ENCODE measurements at places on chromosomes 13 and 19. TPM values are rescaled to one million over a fixed set of nuclear protein-coding genes. Genes with fewer than 3 reads are reported as not detected.

DNA sequence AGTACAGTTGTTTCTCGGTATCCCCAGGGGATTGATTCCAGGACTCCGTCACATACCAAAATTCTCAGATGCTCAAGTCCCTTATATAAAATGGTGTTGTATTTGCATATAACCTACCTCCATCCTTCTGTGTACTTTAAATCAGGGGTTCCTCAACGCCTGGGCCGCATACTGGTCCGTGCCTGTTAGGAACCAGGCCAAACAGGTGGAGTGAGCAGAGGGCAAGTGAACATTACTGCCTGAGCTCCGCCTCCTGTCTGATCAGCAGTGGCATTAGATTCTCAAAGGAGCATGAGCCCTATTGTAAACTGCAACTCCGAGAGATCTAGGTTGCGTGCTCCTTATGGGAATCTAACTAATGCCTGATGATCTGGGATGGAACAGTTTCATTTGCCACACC, 42.2 kb upstream of the KCTD4 start:
- no peak for DNase-seq

DNA sequence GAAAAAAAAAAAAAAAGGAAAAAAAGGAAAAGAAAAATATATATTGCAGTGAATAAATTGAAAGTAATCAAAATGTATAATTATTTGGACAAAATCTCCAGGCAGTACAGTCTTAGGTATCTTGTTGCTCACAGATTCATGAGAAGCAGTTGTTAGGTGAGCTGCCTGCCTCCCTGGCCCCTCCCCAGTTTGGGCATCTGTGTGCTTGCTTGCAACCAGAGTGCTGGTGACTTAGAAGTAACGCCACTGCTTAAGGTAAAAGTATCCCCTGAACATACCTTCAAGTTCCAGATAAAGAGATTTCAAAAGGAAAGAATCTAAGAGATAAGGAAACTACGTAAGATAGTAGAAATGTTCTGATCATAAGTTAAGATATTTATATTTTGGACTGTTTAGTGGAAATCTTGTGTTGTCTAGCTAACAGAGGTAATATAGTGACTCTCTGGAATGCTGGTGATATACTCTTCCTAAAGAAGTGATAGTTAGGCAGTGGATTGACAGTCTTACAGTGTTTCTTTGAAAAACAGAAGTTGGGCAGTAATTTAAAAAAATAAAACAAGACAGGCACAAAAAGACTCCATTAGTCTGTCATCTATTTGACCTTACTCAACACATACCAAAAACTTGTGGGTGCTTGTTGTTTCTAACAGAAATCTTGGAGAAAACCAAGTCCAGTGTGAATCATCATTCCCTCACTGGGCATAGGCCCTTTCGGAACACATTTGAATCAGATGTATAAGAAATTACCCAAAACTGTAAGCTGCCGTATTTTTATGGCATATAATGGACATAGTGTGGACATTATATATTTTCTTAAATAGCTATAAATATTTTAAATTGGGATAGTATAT, 38.3 kb upstream of the KCTD4 start:
- DNase-seq = no peak

Gene ZNF85
- total RNA-seq = 32.2 TPM

DNA sequence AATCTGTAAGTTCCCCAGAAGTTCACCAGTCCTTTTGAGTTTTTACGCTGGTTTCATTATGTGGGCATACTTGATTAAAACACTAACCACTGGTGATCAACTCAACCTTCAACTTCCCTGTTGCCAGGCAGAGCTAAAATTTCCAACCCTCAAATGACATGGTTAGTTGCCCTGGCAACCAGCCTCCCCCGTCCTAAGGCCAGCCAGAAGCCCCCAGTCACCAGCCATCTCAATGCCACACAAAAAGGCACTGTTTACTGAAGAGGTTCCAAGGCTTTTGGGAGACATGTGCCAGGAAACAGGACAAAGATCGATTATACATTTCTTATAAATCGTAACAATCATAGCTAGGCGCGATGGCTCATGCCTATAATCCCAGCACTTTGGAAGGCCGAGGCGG, 1.6 kb downstream of the ZNF649 start:
- DNase-seq = no peak

- no peak for DNase-seq
Measured at GRCh38 chr13:40043764-40044163, 388.3 kb downstream of the COG6 start.

Gene LYPD3
- 0.56 TPM for total RNA-seq

Gene PRSS57
- total RNA-seq = 0.78 TPM

Gene CDX2
- 1.1 TPM for total RNA-seq

Gene ZNF682
- 23.9 TPM for total RNA-seq

Gene LGALS4
- not detected for total RNA-seq

Gene TRPM4
- 54.1 TPM for total RNA-seq

DNA sequence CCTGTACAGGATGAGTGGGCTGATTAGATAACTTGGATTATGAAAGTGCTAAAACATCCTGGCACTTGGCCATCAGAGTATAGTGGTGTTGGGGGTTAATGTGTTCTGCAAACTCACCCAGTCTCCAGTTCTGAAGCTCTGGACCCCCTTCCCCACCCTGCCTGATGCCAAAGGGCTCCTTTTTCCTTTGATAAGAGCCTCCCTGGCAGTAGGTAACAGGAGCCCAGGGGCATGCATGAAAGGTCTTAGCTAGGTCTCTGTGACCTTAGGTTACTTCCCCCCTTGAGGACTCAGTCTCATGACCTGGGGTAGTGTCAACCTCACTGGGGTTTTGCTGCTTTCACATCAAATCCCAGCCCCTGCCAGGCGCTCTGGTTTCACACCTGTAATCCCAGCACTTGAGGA, 2.5 kb downstream of the RPS28 start:
- no peak for DNase-seq

Gene BABAM1
- 85.7 TPM for total RNA-seq

DNA sequence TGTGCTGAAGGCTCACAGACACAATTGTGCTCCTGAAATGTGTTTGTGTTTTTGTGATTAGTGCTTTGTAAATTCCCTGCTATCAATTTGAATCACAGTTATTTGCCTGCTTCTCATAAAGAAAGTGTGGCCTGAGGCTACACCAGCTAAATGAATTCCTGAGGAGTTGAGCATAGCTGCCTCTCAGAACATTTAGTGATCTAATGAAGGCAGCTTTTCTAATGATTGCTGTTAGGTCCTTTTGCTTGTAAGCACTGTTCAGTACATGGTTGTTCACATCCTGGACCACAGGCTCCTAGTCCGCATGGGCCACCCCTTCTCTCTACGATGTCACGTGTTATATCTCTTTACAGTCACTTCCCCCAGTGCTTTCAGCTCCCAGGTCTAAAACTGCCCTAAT, 238.2 kb downstream of the B3GLCT start:
- no peak for DNase-seq

Gene LRRC63
- total RNA-seq = not detected

DNA sequence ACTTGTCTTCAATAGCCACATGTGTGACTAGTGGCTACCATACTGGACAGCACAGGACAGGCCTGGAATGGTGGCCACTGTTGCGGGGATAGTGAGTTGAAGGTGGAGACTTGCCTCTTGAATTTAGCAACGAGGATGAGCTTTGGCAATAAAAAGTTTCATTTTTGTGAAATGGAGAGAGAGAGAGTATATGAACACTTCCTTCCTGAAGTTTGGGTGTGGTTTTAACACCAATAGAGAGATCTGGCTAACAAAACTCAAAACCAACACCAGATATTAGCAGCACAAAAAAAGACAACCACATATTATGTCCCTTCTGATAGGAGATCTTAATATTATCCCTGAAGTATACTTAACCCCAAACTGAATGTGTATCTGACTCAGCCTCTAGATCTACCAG, 6.3 kb upstream of the LRFN3 start:
- no peak for DNase-seq

Gene ATP1A3
- 650 TPM for total RNA-seq

DNA sequence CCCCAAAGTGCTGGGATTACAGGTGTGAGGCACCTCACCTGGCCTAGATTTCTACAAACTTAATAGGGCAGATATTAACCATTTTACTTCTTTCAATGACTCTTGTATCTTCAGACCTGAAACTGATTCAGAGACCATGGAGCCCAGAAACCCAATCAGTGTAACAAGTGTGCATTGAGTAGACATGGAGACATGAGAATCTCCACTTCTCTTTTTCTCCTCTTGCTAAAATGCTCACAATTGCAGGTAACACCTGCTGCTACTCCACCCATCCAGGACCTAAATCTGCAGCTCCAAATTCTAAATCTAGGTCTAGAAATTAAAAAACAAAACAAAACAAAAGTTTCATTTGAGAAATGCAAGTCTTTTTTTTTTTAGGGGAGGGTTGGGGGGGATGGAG, 42.2 kb upstream of the ZNF681 start:
- no peak for DNase-seq

Gene ZNF580
- total RNA-seq = 43.6 TPM

- DNase-seq = peak; percentile 72
Measured at GRCh38 chr19:4768934-4769777, 22.4 kb upstream of the FEM1A start.

DNA sequence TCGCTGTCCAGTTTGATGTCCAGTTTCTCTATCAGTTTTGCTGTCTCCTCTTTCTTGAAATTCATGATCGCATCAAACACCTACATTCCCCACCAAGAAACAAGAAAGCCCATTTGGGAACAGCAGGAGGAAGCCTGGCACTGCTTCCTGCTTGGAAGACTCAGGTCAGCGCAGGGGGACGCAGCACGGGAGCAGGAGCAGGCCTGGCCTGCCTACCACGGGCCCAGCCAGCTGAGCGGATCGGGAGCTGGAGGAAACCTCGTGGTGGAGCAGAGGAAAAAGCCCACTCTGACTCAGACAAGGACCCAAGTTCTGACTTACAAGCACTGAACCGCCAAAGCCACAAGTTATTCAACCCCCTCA, 3.9 kb downstream of the EEF2 start:
- DNase-seq = no peak

- DNase-seq = no peak
Measured at GRCh38 chr19:31501427-31502195, 152.4 kb upstream of the TSHZ3 start.

DNA sequence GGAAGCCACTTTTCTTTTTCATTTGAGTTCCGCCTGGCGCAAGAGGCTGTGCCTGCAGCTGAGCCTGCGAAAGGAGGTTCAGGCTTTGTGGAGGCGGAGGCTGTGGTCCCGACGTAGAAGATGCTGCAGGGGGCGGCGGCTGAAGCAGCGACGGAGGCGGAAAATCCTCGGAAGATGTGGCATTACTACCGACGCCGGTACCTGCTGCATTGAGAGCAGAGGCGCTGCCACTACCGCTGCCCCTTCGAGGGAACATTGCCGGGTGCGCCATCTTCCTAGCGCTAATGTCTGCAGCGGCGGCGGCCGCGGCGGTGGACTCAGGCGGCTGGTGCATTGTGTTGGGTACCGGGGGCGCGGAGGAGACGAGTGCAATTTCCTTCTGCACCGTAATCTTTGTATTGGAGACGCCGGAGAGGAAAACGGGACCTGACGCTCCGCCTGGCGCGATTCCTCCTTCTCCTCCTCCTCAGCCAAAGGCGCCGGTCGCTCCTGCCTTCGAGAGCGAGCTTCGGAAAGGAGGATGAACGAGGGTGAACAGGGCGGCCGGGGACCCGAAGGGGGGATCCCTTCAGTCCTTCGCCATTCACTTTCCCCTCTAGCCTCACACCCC, at the start of gene TSC22D1:
Gene TSC22D1, minus strand, starts transcription at position 590 of the 610 bp plus-strand sequence. Its CDS starts 256 bp downstream, at position 334.
- peak; percentile 52 for DNase-seq

DNA sequence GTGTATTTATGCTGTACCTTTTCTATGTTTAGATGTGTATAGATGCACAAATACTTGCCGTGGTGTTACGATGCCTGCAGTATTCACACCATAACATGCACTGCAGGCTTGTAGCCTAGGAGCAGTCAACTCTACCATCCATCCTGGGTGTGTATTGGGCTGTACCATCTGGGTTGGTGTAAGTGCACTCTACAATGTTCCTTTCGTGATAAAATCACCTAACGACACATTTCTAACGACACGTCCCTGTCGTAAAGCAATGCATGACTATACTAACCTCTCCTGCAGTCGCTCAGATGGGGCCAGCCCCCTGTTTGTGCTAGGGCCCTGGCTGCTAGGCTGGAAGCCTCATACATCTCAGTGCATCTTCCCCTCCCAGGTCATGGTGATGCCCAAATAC, 18.4 kb downstream of the CD177 start:
- DNase-seq = no peak

DNA sequence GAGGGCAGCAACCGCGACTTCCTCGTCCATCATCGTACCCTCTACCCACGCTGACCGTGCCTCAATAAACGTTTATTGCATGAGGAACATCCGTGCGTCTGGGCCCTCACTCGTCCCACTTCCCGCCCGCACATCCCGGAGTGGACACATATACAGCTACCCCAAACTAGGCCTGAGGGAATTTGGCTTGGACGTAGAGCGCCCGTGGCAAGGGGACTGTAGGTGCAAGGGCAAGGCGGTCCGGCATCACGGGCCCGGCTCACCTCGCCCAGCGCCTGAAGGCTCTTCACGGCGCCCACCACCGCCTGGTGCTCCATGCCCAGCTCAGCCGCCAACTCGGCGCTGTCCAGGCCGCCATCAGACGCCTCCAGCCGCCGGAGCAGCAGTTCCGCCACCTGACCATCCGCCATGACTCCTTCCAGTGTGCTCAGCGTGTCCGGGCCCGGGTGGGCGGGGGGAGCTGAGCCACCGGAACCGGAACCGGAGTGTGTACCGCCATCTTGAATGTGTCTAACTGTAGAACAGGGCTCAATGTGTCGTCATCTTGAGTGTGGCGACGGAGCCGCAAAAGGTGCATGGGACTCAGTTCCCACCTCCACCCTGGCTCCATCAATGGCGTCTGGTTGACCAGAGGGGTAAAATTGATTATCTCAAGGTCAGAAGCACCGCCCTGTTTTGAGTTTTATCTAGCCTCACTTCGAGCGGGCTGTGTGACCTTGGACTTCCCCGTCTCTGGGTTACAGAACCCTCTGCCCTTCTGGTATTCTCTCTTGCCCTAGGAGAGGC, at the start of gene FARSA:
Gene FARSA, minus strand, starts transcription at position 425 of the 786 bp plus-strand sequence. Its CDS starts 15 bp downstream, at position 410.
- peak; percentile 86 for DNase-seq

Gene CACNA1A
- total RNA-seq = 190 TPM

Gene PSG3
- not detected for total RNA-seq

Gene FXYD3
- not detected for total RNA-seq

DNA sequence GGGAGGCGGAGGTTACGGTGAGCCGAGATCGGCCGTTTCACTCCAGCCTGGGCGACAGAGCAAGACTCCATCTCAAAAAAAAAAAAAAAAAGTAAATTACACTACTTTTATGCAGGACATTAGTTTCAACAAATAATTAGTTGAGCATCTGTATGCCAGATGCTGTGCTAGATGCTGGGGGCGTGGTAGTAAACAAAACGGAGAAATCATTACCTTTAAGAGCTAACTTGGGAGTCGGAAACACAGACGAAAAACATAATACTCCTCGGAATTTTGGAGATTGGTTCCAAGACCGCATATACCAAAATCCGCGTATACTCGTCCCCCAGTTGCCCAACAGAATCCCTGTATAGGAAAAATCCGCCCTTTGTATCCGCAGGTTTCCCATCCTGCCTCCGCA, 1.3 kb upstream of the DUS3L start:
- no peak for DNase-seq

DNA sequence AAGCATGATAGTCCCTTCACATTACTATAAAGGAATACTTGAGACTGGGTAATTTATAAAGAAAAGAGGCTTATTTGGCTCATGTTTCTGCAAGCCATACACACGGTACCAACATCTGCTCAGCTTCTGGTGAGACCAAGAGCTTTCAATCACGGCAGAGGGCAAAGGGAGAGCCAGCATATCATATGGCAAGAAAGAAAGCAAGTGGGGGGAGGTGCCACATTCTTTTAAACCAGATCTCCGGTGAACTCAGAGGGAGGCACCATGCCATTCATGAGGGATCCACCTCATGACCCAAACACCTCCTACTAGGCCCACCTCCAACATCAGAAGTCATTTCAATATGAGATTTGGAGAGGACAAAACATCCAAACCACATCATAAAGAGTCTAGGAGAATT, 20.3 kb downstream of the XPO4 start:
- DNase-seq = no peak

Measured in glutamatergic neuron (in vitro differentiated cells).